ENCODE measurements at places on chromosomes 4 and X. TPM values are rescaled to one million over a fixed set of nuclear protein-coding genes. Genes with fewer than 3 reads are reported as not detected.

DNA sequence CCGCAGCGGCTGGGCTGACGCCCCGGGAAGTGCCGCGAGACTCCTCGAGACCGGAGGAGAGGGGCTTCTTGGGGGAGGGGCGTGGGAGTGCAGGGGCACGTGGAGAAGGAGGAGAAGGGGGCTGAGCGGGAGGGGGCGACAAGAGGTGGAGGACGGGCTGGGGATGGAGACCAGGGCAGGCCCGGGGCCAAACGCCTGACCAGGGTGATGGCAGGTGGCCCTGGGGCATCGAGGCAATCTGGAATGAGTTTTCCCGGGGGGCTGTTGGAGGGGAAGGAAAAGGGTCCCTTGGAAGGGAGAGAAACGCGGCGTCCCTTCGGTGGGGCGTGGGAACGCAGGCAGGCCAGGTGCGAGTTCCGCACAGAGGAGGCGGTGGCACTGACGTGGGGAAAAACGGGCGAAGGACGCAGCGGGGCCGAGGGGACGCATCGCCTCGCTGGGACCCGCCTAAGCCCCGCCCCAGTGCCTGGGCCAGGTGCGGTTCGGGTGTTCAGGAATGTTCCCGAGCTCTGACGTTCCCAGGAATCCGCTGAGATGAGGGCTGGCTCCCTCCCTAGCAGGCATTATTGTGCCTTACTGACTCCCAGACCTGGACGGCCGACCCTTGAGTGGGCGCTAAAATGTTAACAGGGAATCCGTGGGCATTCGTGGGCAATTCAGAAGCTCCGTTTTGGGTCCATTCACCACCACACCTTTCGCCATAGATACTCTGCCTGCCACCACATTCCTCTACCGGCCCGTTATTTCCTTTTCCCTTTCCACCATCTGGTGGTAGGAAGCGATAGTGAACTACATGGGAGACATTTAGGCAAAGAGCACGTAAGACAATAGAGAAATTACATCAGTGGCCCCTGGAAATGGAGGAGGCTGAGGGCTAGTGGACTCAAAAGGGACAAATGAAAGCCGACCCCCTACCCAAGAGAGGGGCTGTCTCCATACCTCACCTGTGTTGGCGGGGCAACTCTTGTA lies 795 bp upstream of the SH3KBP1 start:
- peak overlapping the region; percentile 58 for H3K4me3 ChIP-seq
- peak; percentile 83 for DNase-seq
- no peaks in the 10 kb centered on the region for H3K4me1 ChIP-seq

GRCh38 chr4:137768196-137768595 lies 235.9 kb upstream of the PCDH18 start:
- no peak overlapping the region for H3K27ac ChIP-seq
- H3K4me3 ChIP-seq: no peak overlapping the region
- no peak for DNase-seq

GRCh38 chr4:10302096-10302495 lies 155.1 kb downstream of the ZNF518B start:
- no peak for DNase-seq
- H3K4me3 ChIP-seq: no peak overlapping the region
- no peak overlapping the region for H3K27ac ChIP-seq
- no peaks in the 10 kb centered on the region for H3K27me3 ChIP-seq
- H3K4me1 ChIP-seq: no peaks in the 10 kb centered on the region
- H3K36me3 ChIP-seq: no peaks in the 10 kb centered on the region

Gene ITGB1BP2
- total RNA-seq: not detected

DNA sequence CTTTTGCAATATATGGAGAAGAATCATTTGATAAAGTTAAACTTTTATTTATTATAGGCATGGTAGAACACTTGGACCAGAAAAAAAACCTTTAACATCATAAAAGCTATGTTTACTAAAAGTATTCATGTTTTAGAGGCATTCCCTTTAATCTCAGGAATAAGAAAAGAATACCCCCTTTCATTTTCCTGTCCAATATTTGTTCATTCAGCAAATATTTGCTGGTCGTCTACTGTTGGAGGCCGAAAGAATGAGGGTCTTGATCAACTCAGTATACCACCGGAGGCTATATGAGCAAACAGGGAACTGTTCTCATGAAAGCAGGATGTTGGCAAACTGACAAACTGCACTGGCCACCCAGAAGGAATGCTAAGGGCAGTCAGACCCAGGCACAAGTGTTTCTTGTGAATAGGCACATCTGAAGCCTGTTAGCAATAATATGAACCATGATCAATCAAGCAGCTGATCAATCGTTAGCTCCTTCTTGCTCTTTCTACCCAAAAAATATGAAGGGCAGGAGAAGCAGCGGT lies 480.8 kb upstream of the FAT1 start:
- no peaks in the 10 kb centered on the region for H3K4me1 ChIP-seq
- DNase-seq: peak; percentile 43
- H3K27ac ChIP-seq: no peak overlapping the region

- H3K36me3 ChIP-seq: no peaks in the 10 kb centered on the region
- peaks cover 25% of the 10 kb centered on the region for H3K27me3 ChIP-seq
- DNase-seq: no peak
- no peak overlapping the region for H3K27ac ChIP-seq
Measured at GRCh38 chr4:175998782-175999181, 66.9 kb upstream of the WDR17 start.

Gene SPANXC
- not detected for total RNA-seq

DNA sequence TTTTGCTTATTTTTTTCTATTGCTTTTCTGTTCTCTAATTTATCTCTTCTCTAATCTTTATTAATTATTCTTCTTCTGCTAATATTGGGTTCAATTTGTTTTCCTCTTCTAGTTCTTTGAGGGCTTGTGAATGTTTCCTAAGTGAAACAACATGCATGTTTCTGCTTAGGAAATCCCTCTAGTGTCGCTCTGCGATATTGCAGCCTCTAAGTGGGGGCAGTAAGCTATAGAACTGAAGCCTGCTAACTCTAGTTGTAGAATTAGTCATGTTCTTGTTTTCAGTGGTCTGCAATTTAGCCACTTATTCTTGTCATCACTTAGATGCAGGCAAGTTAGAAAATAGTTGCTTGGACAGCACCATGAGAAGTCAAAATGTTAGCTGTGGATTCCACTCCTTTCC lies 222.6 kb downstream of the SPIN4 start:
- no peaks in the 10 kb centered on the region for H3K27me3 ChIP-seq
- no peaks in the 10 kb centered on the region for H3K36me3 ChIP-seq

GRCh38 chrX:44447214-44447613 lies 95.4 kb downstream of the FUNDC1 start:
- H3K27me3 ChIP-seq: no peaks in the 10 kb centered on the region
- H3K4me3 ChIP-seq: no peak overlapping the region
- no peak for DNase-seq
- no peaks in the 10 kb centered on the region for H3K4me1 ChIP-seq
- no peaks in the 10 kb centered on the region for H3K36me3 ChIP-seq
- H3K27ac ChIP-seq: peak overlapping the region; percentile 51

Gene DRD5
- not detected for total RNA-seq

Gene TMPRSS11A
- total RNA-seq: not detected

Gene MID1
- 25.1 TPM for total RNA-seq

Gene POU4F2
- total RNA-seq: not detected

GRCh38 chr4:85658766-85659439 lies 184.0 kb downstream of the ARHGAP24 start:
- no peaks in the 10 kb centered on the region for H3K4me1 ChIP-seq
- H3K4me3 ChIP-seq: no peak overlapping the region
- no peaks in the 10 kb centered on the region for H3K27me3 ChIP-seq

- no peaks in the 10 kb centered on the region for H3K27me3 ChIP-seq
- no peaks in the 10 kb centered on the region for H3K36me3 ChIP-seq
- H3K4me1 ChIP-seq: no peaks in the 10 kb centered on the region
- no peak overlapping the region for H3K4me3 ChIP-seq
- no peak overlapping the region for H3K27ac ChIP-seq
Measured at GRCh38 chr4:123767806-123768205, 371.2 kb downstream of the SPRY1 start.

DNA sequence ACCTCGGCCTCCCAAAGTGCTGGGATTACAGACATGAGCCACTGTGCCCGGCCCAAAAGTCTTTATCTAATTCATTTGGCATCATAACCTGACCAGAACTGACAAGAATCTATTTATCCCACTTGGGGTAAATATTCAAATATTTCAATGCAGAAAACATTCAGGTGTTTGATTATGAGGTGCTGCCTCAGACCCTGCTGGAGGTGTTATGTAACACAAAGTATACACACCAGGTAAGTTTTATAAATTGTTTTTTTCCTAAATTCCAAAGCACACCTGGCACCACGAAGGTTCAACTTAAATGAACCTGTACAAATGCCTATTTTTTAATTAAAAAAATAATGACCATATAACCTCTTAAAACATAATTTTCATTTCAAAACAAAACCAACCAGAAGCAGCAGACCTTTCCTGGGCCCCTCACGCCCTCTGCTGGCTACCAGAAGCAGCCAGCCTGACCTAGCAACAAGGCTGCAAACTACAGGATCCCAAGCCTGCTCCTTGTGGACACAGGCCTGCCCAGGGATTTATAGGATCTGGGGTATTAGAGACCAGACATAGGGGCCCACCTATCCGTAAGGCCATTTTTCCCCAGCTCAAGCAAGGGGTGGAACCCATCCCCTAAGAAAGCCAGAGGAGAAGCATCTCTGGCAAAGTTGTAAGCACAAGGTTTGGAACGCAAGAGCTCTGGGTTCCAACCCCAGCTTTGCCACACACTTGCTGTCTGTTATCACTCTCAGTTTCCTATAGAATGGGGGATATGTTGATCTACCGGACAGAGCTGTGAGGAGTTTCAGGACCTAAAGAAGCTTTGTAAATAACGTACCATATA lies 11.7 kb downstream of the OTUD5 start:
- DNase-seq: peak; percentile 58
- H3K27ac ChIP-seq: no peak overlapping the region
- no peak overlapping the region for H3K4me3 ChIP-seq
- H3K27me3 ChIP-seq: no peaks in the 10 kb centered on the region
- peaks cover 12% of the 10 kb centered on the region for H3K36me3 ChIP-seq

Gene SHOX
- total RNA-seq: 7.5 TPM

- H3K27ac ChIP-seq: no peak overlapping the region
- no peak overlapping the region for H3K4me3 ChIP-seq
- no peak for DNase-seq
- no peaks in the 10 kb centered on the region for H3K27me3 ChIP-seq
Measured at GRCh38 chr4:101221294-101221693, 126.0 kb downstream of the PPP3CA start.

GRCh38 chrX:148806145-148806870 lies 305.9 kb downstream of the AFF2 start:
- H3K4me3 ChIP-seq: no peak overlapping the region
- no peaks in the 10 kb centered on the region for H3K27me3 ChIP-seq
- no peaks in the 10 kb centered on the region for H3K36me3 ChIP-seq
- no peak for DNase-seq

DNA sequence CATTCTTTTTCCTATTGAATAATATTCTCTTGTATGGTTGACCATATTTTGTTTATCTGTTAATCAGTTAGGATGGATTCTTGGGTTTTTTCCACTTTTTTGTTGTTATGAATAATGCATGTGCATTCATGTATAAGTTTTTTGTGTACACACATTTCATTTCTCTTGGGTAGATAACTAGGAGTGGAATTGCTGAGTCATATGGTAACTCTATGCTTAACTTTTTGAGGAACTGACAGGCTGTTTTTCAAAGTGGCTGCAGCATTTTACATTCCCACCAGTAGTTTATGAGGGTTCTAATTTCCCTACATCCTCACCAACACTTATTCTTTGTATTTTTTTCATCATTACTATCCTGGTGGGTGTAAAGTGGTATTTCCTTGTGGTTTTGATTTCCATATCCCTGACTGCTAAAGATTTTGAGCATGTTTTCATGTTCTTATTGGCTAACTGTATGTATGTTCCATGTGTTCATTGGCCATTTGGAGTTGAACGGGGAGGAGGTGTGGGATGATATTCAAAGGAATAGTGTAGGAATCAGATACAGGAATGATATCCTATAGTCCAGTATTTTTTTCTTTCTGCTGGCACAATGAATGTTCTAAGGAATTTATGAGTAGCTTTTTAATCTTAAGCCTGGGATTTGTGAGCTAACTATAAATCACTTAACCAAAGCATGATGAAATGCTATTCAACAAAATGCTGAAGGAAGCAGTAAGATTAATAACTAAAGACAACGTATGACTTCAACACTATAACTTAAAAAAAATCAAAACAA lies 114.3 kb downstream of the AMELX start:
- no peak overlapping the region for H3K27ac ChIP-seq
- H3K27me3 ChIP-seq: no peaks in the 10 kb centered on the region
- no peak for DNase-seq
- H3K4me3 ChIP-seq: no peak overlapping the region
- no peaks in the 10 kb centered on the region for H3K4me1 ChIP-seq

- H3K36me3 ChIP-seq: no peaks in the 10 kb centered on the region
- DNase-seq: no peak
- no peak overlapping the region for H3K4me3 ChIP-seq
- H3K27me3 ChIP-seq: no peaks in the 10 kb centered on the region
Measured at GRCh38 chr4:72112514-72113156, 80.8 kb downstream of the NPFFR2 start.

Gene KIT
- total RNA-seq: 4.6 TPM

Gene NLRP2B
- total RNA-seq: not detected

Gene KCNE5
- not detected for total RNA-seq

DNA sequence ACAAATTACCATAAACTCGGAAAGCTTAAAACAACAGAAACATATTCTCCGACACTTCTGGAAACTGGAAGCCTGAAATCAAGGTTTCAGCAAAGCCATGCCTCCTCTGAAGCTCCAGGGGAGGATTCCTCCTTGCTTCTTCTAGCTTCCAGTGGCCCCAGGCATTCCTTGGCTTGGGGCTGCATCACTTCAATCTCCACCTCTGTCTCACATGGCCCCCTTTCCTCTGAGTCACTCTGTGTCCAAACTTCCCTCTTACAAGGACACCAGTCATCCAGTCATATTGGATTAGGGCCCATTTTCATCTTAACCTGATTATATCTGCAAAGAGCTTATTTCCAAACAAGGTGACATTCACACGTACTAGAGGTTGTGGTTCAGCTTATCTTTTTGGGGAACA lies 17.3 kb downstream of the PARM1 start:
- H3K36me3 ChIP-seq: no peaks in the 10 kb centered on the region
- no peak for DNase-seq
- no peak overlapping the region for H3K27ac ChIP-seq
- H3K27me3 ChIP-seq: no peaks in the 10 kb centered on the region
- no peaks in the 10 kb centered on the region for H3K4me1 ChIP-seq

Gene MAGEB2
- total RNA-seq: not detected

GRCh38 chrX:12901486-12901885 lies 4.9 kb upstream of the TLR8 start:
- no peak overlapping the region for H3K27ac ChIP-seq
- H3K4me1 ChIP-seq: no peaks in the 10 kb centered on the region
- H3K36me3 ChIP-seq: no peaks in the 10 kb centered on the region
- H3K4me3 ChIP-seq: no peak overlapping the region

- no peaks in the 10 kb centered on the region for H3K27me3 ChIP-seq
- no peak for DNase-seq
- H3K36me3 ChIP-seq: no peaks in the 10 kb centered on the region
- H3K27ac ChIP-seq: no peak overlapping the region
- H3K4me3 ChIP-seq: no peak overlapping the region
Measured at GRCh38 chr4:159823743-159824142, 720.9 kb downstream of the RAPGEF2 start.

- DNase-seq: no peak
- H3K4me1 ChIP-seq: peaks cover 46% of the 10 kb centered on the region
- H3K4me3 ChIP-seq: no peak overlapping the region
- H3K27ac ChIP-seq: no peak overlapping the region
Measured at GRCh38 chr4:793093-793861, 32.7 kb downstream of the CPLX1 start.

GRCh38 chr4:25184056-25184455 lies 23.8 kb upstream of the SEPSECS start:
- H3K27ac ChIP-seq: no peak overlapping the region
- no peaks in the 10 kb centered on the region for H3K36me3 ChIP-seq
- no peak overlapping the region for H3K4me3 ChIP-seq
- no peaks in the 10 kb centered on the region for H3K4me1 ChIP-seq
- no peak for DNase-seq
- no peaks in the 10 kb centered on the region for H3K27me3 ChIP-seq

Measured in stomach (tissue), 19 donors.